ENCODE measurements at places on chromosomes 1 and 21.

GRCh38 chr1:240466509-240466908 lies 145.4 kb downstream of the GREM2 start:
- no peak for DNase-seq

GRCh38 chr1:245652660-245653427 lies 498.1 kb downstream of the KIF26B start:
- no peak for DNase-seq

DNA sequence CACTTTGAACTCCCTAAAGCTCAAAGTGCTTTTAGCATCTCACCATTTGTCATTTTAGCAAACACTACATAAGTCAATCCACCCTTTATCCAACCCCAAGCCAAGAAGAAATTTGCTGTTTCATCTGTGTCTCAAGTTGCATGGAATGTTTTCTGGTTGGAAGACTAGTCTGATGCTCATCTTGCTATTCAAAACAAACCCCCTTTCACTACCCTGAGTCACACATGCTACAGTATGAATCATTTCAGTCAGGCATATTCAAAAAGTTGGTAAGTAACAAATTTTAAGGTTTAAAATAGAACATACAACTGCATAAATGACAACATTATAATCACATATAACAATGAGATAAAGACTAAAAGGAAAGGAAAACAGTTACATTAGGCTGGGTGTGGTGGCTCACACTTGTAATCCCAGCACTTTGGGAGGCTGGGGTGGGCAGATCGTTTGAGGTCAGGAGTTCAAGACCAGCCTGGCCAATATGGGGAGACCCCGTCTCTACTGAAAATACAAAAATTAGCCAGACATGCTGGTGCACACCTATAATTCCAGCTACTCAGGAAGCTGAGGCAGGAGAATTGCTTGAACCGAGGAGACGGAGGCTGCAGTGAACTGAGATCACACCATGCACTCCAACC lies 38.7 kb downstream of the DSTYK start:
- peak; percentile 6 for DNase-seq

DNA sequence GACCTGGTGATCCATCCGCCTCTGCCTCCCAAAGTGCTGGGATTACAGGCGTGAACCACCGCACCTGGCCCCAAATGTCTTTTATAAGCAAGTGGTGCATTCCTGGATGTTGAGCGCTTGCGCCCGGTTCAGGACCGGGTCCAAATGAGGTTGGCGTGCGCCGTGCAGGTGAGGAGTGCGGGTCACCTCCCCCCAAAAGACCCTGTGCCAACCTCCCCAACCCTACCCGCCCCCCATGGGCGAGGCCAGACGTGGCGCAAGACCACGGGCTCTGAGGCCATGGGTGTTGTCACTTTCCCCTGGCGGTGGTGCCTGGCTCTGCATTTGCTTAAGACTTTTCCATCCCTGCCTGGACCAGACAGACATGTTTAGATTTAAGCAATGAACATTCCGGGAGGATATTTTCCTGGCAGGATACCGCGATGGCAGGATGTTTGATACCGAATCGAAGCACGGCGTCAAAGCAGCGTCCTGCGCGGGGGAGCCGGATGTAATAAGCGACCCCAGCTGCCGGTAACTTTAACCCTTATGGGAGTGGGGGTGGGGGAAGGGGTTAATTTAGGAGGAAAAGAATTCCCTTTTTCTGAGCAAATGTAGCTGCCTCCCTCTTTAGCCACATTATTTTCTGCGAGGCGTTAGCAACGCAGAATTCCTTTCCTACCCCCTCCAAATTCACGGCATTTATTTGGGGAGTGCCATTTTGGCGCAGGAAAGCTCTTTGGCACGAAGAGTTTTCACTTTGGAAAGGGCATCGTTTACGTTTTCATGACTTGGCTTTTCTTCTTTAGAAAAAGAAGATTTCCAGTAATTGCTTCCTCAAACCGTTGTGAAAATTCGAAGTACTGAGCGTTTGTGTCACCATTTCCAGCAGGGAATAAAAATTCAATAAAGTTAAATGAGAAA lies 27.8 kb upstream of the RNF187 start:
- DNase-seq = peak; percentile 18

DNA sequence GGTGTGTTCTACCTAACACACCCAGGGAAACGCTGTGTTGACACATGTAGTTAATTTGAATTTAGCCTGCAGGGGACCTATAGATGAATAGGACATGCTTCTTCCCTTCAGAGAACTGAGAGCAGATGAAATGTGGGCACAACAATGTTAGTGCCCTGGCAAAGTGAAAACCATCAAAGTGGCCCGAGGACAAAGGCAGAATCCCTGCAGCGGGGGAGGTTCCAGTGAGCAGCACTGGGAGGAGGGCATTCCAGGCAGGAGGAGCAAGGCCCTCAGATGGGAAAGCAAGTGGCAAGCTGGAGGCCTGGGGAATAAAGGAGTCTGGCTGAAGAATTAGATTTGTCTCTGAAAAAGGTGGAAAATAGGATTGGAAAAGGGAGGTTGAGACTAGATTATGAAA lies 37.2 kb downstream of the C1orf94 start:
- DNase-seq = no peak

DNA sequence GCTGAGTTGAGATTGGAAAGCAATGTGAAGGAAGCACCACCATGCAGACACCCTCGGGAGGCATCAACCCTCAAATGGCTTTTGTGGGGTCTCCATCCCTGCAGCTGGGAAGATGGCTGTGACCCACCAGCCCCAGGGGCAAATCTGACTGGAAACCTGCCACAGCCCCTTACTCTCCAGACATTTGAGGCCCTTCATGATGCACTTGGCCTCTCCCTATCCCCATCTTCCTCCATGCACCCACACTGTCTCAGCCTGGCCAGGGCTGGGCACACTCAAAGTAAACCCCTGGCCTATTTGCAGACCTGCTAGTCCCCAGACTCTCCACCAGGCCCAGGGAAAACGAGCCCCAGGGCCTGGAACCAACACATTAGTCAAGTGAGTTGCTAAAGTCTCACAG lies 205.2 kb downstream of the MATN1 start:
- no peak for DNase-seq

- DNase-seq = no peak
These were observed 18.6 kb downstream of the S100A7A start for GRCh38 chr1:153434746-153435455.

DNA sequence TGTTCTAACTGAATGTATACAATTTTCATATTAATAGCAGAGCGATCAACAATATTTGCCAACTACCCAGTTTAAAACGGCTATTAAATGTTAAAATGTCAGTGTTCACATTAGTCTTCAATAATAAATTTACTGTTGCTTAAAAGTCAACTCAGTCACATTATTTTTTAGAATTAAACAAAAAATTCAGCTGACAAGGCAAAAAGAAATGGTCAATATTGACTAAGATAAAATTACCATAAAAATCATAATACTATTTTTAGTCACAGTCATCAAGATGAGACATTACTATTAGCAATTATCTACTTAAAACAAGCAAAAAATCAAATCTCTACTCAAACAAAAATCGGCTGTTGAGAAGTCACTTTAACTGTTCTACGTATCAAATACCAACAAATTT lies 1.5 kb downstream of the ANKRD13C start:
- DNase-seq = no peak

- no peak for DNase-seq
These were observed 7.0 kb downstream of the SIM2 start for GRCh38 chr21:36705679-36706481.

- no peak for DNase-seq
These were observed 147.1 kb downstream of the KIF26B start for GRCh38 chr1:245301921-245302320.

DNA sequence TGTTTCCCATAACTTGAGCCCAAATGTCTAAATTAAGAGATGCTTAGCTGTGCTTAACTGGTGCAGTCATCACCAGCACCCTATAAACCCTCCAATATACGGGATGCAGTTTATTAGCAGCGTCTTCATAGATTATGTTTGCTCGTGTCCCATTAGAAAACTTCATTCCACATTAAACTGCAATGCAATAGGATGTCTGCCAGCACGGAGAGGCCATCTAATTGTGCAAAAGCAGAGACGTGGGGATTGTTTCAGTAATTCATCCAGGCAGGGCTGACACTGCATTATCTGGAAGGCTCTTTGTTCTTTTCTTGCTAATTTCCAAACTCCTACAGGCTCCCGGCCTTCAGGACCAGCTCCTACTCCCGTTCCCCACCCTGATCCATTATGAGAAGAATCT lies 89.5 kb downstream of the CSMD2 start:
- DNase-seq = no peak

- peak; percentile 9 for DNase-seq
These were observed 511 bp downstream of the DNTTIP2 start for GRCh38 chr1:93878501-93878888.

GRCh38 chr1:30418939-30419720 lies 304.3 kb downstream of the MATN1 start:
- no peak for DNase-seq

DNA sequence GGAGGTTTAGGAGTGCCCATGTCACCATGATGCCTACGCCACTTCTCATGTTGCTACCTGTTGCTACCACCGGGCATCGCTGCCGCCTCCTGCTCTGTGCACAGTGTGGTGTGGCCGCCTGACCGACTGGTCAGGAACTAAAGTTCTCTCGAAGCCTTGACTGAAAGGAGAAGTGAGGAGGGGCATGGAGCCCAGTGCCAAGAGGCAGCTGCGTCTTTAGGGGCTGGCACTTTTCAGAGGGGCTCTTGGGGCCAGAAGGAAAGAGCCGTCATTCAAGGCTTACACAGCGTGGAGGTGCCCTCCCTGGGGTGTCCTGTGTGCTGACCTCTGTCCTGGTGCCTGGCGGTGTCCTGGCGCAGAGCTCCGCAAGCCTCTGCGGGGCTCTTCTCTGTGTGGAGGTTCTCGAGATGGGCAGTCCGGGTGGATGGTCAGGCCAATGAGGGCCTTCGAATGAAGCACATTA lies 57.2 kb downstream of the ADARB1 start:
- DNase-seq = no peak

DNA sequence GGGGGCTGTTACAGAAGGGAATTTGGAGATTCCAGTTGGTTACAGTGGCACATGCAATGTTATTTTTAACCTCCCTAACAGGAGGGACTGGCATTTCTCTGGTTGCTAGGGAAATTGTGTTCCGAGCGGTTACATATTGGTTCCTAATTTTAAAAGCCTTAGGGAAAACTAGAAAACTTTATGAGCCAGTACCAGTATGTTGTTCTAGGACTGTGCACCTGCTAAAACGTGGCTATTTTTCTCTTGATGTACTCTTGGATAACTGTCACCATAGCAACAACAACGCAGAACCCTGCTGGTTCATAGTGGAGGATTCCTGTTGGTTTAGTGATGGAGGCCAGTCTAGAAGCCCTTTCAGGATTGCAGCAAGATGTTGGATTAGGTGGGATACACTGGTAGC lies 68.9 kb upstream of the PGBD5 start:
- DNase-seq = no peak

GRCh38 chr1:156807627-156808026 lies 9.0 kb downstream of the SH2D2A start:
- no peak for DNase-seq

DNA sequence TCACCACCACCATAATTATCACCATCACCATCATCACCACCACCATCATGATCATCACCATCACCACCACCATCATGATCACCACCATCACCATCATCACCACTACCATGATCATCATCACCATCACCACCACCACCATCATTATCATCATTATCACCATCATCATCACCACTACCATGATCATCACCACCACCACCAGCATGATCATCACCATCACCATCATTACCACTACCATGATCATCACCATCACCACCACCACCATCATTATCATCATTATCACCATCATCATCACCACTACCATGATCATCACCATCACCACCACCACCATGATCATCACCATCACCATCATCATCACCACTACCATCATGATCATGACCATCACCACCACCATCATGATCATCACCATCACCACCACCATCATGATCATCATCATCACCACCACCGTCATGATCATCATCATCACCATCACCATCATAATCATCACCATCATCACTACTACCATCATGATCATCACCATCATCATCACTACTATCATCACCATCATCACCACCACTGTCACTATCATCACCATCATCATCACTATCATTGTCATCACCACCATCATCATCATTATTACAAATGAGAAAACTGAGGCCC lies 60.2 kb downstream of the TRABD2B start:
- DNase-seq = no peak

- peak; percentile 57 for DNase-seq
These were observed 14.8 kb downstream of the MGST3 start for GRCh38 chr1:165645654-165646366.

- DNase-seq = peak; percentile 34
These were observed 53.2 kb upstream of the VAMP3 start for GRCh38 chr1:7717748-7718368.

Data from HepG2 (cell line).